ENCODE measurements at places on chromosomes 7 and 10.

DNA sequence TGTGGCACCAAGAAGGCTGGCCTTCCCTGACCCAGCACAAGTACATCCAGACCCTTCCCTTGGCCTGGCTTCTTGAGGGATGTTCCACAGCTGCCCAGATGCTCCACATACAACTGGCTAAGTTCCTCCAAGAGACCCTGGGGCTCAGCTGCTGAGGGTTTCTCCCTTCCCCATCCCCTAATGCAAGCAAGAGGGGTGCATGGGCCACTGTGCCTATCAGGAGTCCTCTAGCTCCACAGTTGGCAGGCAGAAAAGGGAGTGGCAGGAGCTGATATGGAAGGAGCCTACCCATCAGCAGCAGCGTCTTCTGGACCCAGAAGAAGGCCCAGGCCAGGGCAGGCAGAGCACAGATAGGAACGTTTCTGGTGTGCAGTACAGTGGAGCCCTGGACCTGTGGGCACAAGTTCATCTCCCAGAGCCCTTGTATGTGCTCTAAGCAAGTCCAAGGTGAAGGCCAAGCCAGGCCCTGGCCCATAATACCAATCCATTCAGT is 26.2 kb downstream of the VSIR start:
- no peak for DNase-seq
- peaks cover 43% of the 10 kb centered on the region for H3K4me1 ChIP-seq
- peak overlapping the region; percentile 33 for H3K27ac ChIP-seq
- peaks cover 17% of the 10 kb centered on the region for H3K36me3 ChIP-seq
- H3K27me3 ChIP-seq = no peaks in the 10 kb centered on the region

GRCh38 chr7:97845622-97846203 is 26.5 kb downstream of the ASNS start:
- no peak overlapping the region for H3K27ac ChIP-seq
- H3K27me3 ChIP-seq = no peaks in the 10 kb centered on the region
- no peak overlapping the region for H3K4me3 ChIP-seq
- no peaks in the 10 kb centered on the region for H3K4me1 ChIP-seq
- peak; percentile 49 for DNase-seq

DNA sequence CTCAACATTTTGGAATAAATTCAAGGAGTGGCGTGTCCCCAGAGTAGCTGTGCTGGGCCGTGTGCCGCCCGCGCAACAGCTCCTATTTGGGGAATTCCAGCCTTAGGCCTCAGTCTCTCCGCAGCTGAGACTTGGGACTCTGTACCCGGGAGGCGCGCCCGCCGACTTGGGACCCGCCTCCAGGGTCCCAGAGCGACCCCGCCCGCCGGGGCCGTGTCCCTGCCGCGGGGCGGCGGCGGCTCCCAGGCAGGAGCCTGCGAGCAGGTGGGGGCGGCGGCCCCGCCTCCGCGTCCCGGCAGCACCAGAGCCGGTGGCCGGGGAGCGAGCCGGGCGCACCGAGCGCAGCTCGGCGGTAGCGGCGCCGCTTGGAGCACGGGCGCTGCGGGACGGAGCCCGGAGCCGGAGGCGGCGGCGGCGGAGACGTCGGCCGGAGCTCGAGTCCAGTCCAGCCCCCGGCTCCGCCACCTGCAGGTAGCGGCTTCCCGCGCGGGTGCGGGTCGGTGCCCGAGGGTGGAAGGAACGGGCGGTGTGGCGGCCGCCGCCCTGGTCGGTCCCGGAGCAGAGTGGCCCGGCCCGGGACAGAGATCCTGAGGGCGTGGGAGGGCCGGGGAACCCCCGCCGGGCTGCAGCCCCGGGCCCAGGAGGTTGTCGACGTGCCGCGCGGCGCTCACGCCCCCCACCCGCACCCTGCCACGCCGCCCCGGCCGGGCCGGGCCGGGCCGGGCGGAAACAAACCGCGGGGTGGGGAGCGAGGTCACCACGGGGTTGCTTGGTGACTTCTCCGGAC is at the start of gene WIPF3:
TSS of gene WIPF3 (plus strand) at position 301 of the 787 bp plus-strand sequence. CDS start 28,217 bp downstream, outside the sequence.
- peak within 1 kb of the TSS; percentile 80 for H3K27ac ChIP-seq
- H3K27me3 ChIP-seq = no peaks in the 10 kb centered on the region
- H3K4me3 ChIP-seq = peak within 1 kb of the TSS; percentile 76
- DNase-seq = peak; percentile 68
- H3K4me1 ChIP-seq = peaks cover 36% of the 10 kb centered on the region

DNA sequence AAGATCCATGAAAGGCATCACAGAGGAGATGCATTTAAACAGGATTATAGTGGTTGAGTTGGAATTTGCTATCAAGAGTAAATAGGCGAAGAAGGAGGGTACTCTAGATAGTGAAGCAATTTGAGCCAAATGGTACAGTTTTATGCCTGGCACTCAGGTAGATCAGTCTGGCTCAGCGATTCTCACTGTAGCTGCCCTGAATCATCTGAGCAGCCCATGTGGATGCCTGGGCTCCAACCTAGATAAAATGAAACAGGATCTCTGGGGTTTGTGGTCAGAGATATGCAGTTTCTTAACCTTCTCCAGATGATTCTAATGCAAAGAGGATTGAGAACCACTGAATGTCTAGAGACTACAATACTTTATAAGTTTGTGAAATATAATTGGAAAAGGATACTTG is 282.0 kb upstream of the FZD1 start:
- H3K27me3 ChIP-seq = no peaks in the 10 kb centered on the region

DNA sequence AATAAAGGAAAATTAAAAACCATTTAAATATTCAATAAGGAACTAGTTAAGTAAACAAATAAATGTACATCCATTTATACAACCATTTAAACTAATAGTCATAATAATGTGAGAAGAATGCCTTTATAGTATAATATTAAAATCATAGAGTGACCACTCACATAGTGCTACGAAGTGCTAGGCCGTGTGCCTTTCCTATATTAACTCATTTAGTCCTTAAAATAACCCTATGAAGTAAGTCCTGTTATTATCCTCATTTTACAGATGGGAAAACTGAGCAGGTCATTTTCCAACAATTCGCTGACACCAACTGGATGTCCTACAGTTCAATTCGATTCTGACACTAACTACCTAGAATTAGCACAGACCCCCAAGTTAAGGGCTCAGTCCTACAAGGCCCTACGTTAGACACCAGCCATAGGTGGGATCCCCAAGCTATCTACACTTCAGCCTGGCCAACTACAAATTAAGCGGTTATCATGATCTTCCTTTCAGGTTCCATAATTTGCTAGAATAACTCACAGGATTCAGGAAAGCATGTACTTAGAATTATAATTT is 4.1 kb downstream of the STRIP2 start:
- DNase-seq = no peak
- H3K27ac ChIP-seq = no peak overlapping the region
- peaks cover 17% of the 10 kb centered on the region for H3K4me1 ChIP-seq
- no peak overlapping the region for H3K4me3 ChIP-seq
- no peaks in the 10 kb centered on the region for H3K36me3 ChIP-seq

DNA sequence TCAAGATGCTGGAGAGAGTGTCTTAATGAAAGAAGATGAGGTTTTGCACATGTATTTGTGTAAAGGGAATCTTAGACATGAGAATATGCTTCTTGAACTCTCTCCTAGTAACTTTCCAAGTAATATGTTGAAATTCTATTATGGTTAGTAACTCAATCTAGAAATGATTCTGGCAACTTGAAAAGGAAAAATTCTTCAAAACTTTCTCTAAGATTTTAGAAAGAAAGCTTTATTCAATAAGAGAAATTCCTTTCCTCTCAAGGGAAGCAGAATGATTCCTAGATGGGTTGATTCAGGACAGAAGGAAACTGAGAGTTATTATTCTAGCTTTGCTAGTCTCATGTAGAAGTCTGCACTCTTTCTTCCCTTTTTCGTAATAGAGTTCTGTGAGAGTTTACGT is 364.3 kb upstream of the PLXDC2 start:
- H3K4me3 ChIP-seq = no peak overlapping the region
- H3K36me3 ChIP-seq = no peaks in the 10 kb centered on the region
- no peaks in the 10 kb centered on the region for H3K27me3 ChIP-seq
- no peak overlapping the region for H3K27ac ChIP-seq
- no peak for DNase-seq

- H3K36me3 ChIP-seq = no peaks in the 10 kb centered on the region
- no peaks in the 10 kb centered on the region for H3K27me3 ChIP-seq
- no peak for DNase-seq
- H3K4me3 ChIP-seq = no peak overlapping the region
- no peak overlapping the region for H3K27ac ChIP-seq
These were observed 132.6 kb downstream of the SEMA3D start for GRCh38 chr7:85054306-85054705.

- no peak overlapping the region for H3K4me3 ChIP-seq
- DNase-seq = no peak
- no peaks in the 10 kb centered on the region for H3K4me1 ChIP-seq
- H3K27ac ChIP-seq = no peak overlapping the region
- no peaks in the 10 kb centered on the region for H3K36me3 ChIP-seq
These were observed 6.1 kb upstream of the KEL start for GRCh38 chr7:142968229-142968628.

DNA sequence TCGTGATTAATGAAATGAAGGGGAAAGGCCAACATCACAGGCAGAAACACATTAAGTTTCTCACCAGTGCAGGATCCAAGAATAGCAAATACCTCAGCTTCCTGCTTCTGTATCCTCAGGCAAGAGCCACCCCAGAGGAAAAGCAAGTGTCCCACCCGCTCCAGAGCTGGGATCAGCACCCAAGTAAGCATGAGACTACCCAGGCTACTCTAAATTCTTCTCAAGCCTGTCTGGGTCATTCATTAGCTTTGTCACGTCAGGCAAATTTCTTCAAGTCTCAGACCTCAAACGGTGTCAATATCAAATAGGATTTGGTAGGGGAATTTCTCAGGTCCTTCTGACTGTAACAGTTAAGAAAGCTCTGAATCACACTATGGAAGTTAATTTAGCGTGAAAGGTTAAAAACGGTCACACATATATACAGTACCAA is 59.0 kb downstream of the GNA12 start:
- H3K4me1 ChIP-seq = no peaks in the 10 kb centered on the region
- H3K36me3 ChIP-seq = no peaks in the 10 kb centered on the region

- no peaks in the 10 kb centered on the region for H3K4me1 ChIP-seq
- no peak overlapping the region for H3K4me3 ChIP-seq
- no peaks in the 10 kb centered on the region for H3K27me3 ChIP-seq
- no peak for DNase-seq
- H3K36me3 ChIP-seq = no peaks in the 10 kb centered on the region
- H3K27ac ChIP-seq = no peak overlapping the region
These were observed 156.4 kb upstream of the PCBD1 start for GRCh38 chr10:71044720-71045119.

- no peaks in the 10 kb centered on the region for H3K27me3 ChIP-seq
- H3K36me3 ChIP-seq = no peaks in the 10 kb centered on the region
- peaks cover 5% of the 10 kb centered on the region for H3K4me1 ChIP-seq
- DNase-seq = no peak
These were observed 376.9 kb downstream of the PHTF2 start for GRCh38 chr7:78175330-78176100.

DNA sequence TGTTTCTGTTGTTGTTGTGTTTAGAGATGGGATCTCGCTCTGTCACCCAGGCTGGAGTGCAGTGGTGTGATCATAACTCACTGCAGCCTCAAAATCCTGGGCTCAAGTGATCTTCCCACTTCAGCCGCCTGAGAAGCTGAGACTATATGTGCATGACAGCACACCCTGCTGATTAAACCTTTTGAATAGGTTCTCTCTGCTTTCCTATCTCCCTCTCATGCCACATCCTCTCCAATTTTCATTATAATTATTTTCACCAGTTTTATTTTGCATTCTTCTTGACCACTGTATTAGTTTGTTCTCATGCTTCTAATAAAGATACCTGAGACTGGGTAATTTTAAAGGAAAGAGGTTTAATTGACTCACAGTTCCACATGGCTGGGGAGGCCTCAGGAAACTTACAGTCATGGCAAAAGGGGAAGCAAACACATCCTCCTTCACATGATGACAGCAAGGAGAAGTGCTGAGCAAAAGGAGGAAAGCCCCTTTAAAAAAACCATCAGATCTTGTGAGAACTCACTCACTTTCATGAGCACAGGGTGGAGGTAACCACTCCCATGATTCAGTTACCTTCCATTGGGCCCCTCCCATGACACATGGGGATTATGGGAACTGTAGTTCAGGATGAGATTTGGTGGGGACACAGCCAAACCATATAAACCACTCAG is 12.9 kb downstream of the AGK start:
- H3K4me3 ChIP-seq = no peak overlapping the region
- DNase-seq = no peak
- H3K27ac ChIP-seq = no peak overlapping the region
- no peaks in the 10 kb centered on the region for H3K27me3 ChIP-seq
- H3K36me3 ChIP-seq = peaks cover 71% of the 10 kb centered on the region

DNA sequence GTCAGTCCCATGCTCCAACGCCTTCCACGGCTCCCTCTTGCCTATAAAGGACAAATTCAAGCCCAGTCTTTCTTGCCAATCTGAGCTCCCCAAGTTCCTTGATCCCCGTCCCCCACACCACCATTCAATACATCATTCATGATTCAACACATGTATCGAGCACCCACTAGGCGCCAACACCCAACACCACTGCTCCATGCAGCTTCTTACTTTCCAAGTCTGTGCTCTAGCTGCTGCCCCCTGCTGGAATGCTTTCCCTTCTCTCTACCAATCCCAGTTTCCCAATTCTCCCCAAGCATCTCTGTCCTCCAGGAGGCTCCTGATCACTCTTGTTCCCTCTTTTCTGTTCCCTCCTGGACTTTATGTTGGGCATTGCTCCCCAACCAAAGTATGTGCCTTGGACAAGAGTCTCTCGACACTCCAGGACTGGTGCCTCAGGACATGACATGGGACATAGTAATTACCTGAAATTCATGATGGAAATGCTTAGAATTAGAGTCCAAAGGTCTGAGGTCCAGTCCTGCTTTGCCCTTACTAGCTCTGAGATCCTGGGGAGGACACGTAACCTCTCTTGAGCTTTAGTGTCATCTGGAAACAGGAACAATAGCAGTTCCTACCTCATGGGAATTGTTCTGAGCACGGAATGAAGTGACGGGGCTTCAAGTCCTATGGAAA is 172.7 kb downstream of the NEURL1 start:
- no peak overlapping the region for H3K4me3 ChIP-seq
- peaks cover 59% of the 10 kb centered on the region for H3K4me1 ChIP-seq
- no peaks in the 10 kb centered on the region for H3K27me3 ChIP-seq
- peak overlapping the region; percentile 69 for H3K27ac ChIP-seq
- no peaks in the 10 kb centered on the region for H3K36me3 ChIP-seq

DNA sequence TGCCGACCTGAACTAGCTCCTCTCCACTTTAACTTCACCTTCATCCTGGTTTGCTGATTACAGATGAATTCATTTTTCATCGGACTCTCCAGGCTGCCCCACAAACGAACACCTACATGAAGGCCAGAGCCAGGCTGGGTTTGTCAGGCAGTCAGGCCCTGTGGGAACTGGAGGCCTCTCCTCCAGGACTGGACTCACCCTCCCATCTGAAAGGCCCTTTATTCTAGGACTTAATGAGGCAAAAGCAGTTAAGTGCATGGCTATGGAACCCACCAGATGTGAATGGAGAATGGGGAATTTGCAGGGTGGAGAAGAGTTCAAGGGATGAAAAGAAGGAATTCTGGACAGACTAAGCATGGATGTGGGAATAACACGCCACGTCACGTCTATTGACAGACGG is 170.8 kb downstream of the ARHGAP12 start:
- no peaks in the 10 kb centered on the region for H3K36me3 ChIP-seq
- H3K27ac ChIP-seq = peak overlapping the region; percentile 18
- no peaks in the 10 kb centered on the region for H3K27me3 ChIP-seq
- DNase-seq = no peak
- peaks cover 41% of the 10 kb centered on the region for H3K4me1 ChIP-seq
- H3K4me3 ChIP-seq = no peak overlapping the region
